Activated CD4-positive, alpha-beta memory T cell treated with anti-CD3 and anti-CD28 coated beads for 36 hours (primary cell): ENCODE measurements at places on chromosomes 1 and 21.

DNA sequence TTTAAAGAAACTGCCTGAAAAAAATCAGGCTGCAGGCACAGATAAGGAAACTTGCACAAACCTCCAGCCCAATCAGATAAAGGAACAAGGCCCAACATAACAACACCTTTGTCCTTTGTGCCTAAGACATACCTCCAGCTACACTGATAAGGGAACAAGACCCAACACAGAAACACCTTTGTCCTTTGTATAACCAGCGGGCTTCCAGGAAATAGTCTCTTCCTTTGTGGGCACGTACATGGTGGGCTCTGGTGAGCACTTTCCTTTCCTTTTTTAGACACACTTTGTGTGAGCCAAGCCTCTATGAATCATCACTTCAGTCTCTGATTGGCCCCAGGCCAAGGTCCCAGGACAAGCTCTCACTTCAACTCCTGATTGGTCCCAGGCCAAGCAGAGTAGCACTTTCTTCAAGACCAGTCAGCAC lies 23.6 kb downstream of the ZNF670 start:
- H3K27ac ChIP-seq: no peak overlapping the region
- H3K4me3 ChIP-seq: no peak overlapping the region
- H3K27me3 ChIP-seq: no peaks in the 10 kb centered on the region
- peaks cover 5% of the 10 kb centered on the region for H3K4me1 ChIP-seq
- peaks cover 69% of the 10 kb centered on the region for H3K36me3 ChIP-seq

DNA sequence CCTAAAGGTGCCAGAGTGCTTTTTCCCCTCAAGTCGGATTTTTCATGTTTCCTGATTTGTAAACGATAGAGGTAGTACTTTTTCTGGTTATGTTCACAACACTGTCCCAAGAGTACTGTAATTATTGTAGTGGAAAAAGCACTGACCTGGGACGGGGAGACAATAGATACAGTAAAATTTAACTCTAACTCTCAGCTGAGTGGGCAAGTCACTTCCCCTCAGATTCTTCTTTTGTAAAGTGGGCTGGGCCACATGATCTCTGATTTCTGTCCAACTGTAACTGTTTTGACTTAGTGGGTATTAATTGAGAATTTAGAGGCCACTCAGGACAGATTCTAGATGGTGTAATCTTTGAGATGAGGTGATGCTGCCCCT lies 19.1 kb downstream of the MARCKSL1 start:
- no peak overlapping the region for H3K4me3 ChIP-seq
- H3K27me3 ChIP-seq: no peaks in the 10 kb centered on the region
- H3K4me1 ChIP-seq: peaks cover 27% of the 10 kb centered on the region
- no peak overlapping the region for H3K27ac ChIP-seq
- H3K36me3 ChIP-seq: peaks cover 14% of the 10 kb centered on the region

DNA sequence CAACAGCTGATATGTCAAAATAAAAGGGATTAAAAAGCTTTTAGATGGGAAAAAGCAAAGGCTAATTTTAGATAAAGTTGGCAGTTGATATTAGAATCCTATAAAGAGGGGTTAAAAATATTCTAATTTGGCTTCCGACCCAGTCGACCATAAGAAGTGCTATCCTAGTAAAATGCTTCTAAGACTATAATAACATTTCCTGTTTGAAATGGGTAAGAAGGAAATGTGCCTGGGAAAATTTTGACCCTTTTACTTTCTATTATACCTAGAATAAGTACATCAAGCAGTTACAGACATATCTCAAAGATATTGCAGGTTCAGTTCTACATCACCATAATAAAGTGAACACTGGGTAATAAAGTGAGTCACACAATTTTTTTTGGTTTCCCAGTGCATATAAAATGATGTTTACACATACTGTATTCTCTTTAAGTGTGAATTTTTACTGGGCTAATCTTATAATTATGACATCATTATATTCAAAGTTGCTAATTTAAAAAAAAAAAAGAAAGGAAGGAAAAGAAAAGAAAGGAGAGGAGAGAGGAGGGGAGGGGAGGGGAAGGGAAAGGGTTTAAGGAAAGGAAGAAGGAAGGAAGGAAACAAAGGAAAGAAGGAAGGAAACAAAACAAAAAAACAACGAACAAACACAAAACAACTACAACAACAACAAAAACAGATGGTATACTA lies 308.2 kb upstream of the NR5A2 start:
- DNase-seq: no peak
- H3K27ac ChIP-seq: no peak overlapping the region
- no peaks in the 10 kb centered on the region for H3K4me1 ChIP-seq

DNA sequence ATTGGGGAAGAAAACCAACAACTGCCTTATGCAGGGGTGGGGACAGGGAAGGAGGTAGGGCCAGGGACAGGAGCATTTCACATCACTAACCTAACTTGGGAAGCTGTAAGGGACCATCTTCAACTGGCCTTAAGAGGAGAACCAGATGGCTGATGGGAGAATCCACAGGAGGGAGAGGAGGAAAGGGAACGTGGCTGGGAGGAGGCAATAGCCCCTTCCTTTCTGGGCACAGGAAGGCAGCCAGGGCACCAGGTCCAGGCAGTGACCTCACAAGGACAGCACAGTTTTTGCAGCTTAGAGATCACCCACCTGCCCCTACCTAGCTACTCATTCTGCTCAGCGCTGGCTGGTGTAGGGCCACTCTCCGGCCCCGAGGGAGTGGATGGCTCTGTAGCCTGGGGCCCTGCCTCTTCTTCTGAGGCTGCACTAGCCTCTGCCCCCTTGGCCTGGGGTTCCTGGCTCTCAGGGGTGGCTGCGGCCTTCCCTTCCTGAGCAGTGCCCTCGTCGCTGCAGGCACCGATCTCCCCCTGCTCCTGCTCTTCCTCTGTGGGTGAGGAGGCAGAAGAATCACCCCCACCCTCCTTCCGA lies 1.7 kb downstream of the MARCKSL1 start:
- peaks cover 46% of the 10 kb centered on the region for H3K4me1 ChIP-seq
- peak overlapping the region; percentile 30 for H3K27ac ChIP-seq
- no peak for DNase-seq
- H3K36me3 ChIP-seq: peaks cover 12% of the 10 kb centered on the region
- peak overlapping the region; percentile 77 for H3K4me3 ChIP-seq
- no peaks in the 10 kb centered on the region for H3K27me3 ChIP-seq

DNA sequence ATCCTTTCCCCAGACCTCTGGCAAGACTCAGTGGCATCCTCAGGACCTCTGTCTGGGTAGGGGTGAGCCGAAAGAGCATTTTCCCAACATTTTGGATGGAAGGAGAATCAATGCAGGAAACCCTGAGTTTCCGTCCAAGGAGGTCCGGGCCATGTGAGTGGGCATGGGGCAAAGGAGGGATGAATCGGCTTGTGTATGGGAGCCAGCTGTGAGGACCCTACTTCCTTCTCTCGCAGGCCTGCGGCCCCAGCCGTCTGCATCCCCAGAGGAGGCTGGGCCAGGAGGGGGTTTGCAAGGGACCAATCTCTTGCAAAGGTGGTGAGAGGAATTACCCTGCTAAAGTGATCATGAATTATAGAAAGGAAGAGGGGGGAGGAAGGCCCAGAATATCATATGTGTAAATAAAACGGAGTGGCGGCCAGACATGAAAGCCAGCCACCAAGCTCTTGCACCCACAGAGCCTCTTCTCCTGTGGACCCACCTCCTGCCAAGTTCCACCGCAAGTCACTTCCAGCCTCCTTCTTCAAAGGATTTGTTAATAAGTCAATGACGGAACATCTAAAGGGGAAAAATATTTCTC lies 48.2 kb upstream of the POU3F1 start:
- H3K36me3 ChIP-seq: no peaks in the 10 kb centered on the region
- no peak for DNase-seq
- H3K4me3 ChIP-seq: no peak overlapping the region

GRCh38 chr1:33250217-33250616 lies 6.1 kb upstream of the ZNF362 start:
- no peak overlapping the region for H3K4me3 ChIP-seq
- DNase-seq: no peak
- no peaks in the 10 kb centered on the region for H3K36me3 ChIP-seq
- no peak overlapping the region for H3K27ac ChIP-seq

DNA sequence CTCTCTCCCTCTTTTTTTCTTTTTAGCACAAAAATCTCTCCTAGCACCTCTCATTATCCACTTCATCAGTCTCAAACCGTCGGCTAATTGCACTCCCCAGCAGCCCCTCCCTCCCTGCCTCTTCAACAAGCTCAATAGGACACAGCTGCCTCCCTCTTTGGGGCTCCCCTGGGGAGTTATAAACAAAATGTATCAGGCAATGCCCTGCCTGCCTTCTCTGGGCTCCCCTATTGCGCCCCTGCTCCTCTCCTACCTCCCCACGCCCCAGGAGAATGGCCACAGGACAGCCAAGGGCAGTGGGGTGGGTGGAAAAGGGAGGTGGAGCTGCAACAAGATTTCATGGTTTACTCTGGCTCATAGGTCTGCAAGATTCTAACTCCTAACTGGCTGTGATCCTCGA lies 147.1 kb upstream of the GRIK3 start:
- H3K27me3 ChIP-seq: peaks cover 14% of the 10 kb centered on the region
- no peak for DNase-seq
- H3K4me3 ChIP-seq: no peak overlapping the region

GRCh38 chr1:14255711-14256110 lies 342.8 kb upstream of the KAZN start:
- no peak overlapping the region for H3K4me3 ChIP-seq
- H3K36me3 ChIP-seq: no peaks in the 10 kb centered on the region
- H3K4me1 ChIP-seq: no peaks in the 10 kb centered on the region
- DNase-seq: no peak
- peaks cover 1% of the 10 kb centered on the region for H3K27me3 ChIP-seq
- H3K27ac ChIP-seq: no peak overlapping the region
